Caco-2 (cell line): ENCODE measurements at places on chromosomes 16 and 17.

- DNase-seq: no peak
Observed at GRCh38 chr16:51231702-51232101, 80.6 kb upstream of the SALL1 start.

DNA sequence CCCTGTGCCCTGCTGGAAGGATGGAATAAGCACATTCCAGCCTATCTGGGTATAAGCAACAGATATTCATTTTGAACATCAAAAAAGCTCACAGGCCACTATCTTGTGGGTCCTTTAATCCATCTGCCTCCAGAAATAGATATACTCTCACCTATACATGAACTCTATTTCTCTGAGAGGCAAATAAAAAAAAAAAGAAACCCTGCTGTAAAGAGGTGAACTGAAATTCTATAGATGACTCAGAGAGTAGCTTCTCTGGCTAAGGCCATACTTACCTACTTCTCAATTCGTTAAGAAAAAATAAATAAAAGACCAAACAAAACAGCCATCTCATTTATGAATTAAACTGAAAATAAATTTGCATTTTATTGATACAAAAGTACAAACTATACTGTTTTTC is 86.3 kb downstream of the DYNLRB2 start:
- DNase-seq: no peak

GRCh38 chr17:8949061-8949661 is 16.3 kb downstream of the PIK3R5 start:
- DNase-seq: no peak

- no peak for DNase-seq
Observed at GRCh38 chr16:72989579-72990551, 58.1 kb downstream of the ZFHX3 start.

- no peak for DNase-seq
Observed at GRCh38 chr16:86480444-86480843, 29.9 kb upstream of the FOXF1 start.

DNA sequence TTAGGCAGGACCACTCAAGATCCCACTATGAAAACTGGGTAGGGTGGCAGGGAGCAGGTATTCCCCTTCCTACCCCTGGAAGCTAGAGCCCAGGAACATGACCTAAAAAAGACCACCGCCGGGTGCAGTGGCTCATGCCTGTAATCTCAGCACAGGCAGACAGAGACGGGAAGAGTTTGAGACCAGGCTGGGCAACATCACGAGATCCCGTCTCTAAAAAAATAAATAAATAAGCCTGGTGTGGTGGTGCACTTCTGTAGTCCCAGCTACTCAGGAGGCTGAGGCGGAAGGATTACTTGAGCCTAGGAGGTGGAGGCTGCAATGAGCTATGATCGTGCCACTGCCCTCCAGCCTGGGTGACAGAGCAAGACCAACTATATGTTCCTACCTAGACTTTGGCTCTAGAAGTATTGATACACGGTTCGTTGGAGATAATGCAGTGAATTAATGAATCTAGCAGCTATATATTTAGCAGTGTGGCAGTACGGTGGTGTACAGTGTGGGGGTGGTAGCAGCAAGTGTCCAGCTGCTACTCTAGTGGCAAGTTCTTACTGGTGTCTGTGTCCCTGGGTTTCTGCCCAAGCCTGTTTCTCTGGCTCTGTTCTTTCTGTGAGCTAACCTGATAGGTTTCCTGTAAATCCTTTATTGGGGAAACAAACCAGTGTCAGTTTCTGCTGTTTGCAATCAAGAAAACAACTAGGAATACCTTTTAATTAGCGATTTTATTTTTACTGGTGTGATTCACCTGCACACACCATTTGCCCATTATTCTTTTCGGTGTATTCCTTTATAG is 3.3 kb upstream of the USP31 start:
- no peak for DNase-seq

DNA sequence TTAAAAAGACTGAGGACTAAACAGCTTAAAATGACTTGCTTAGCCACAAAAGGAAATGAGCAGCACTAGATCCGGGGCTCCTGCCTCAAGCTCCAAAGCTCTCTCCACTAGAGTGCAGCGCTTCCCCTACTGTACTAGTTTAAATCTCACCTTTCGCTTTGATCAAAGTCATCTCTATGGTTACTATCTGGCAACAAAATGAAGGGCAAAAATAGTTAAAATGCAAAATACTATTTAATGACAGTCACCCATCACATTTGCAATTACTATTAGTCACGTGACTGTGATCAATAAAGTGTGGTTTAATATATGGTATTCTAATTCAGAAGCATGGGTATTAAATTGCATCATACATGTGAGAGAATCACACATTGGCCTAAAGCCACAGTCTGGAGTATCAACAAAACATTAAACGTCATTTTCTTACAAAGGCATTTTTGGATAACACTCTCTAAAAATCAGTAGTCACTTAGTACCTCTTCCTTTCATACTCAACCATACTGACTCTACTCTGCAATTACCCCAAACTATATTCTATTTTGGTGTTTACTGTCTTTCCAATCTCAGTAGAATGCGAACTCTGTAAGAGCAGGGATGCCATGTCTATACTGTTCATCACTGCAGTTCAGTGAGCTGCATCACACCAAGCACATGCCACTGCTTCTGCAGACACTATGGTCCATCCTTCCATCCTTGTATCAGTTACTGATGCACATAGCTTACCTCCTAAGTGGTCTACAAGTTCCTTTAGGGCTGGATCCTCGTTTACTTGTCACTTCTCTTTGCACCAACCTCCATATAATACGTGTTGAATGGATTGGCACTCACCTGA is 6.2 kb downstream of the PSMD12 start:
- DNase-seq: no peak

- no peak for DNase-seq
Observed at GRCh38 chr17:45905814-45906213, 11.5 kb downstream of the MAPT start.

GRCh38 chr17:21613071-21613429 is 79.3 kb upstream of the KCNJ18 start:
- DNase-seq: no peak

DNA sequence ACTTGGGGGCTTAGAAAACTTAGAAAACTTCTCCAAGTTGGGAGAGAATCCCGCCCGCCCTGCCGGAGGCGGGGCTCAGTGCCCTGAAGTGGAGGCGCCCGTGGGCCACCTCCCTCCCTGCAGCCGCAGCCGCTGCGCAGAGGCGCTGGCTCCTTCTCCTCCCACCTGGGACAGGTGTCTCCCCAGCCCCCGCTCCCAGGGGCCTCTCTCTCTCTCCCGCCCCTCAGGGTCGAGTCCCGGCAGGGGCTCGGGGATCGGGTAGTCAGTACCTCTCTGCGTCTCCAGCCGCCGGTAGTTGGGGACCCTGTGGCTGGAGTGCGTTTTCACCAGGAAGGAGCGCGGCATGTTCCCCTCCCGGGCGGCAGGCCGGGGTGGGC is 257 bp downstream of the SNAI3 start:
- peak; percentile 82 for DNase-seq

- no peak for DNase-seq
Observed at GRCh38 chr17:48429156-48429555, 858 bp downstream of the SKAP1 start.

DNA sequence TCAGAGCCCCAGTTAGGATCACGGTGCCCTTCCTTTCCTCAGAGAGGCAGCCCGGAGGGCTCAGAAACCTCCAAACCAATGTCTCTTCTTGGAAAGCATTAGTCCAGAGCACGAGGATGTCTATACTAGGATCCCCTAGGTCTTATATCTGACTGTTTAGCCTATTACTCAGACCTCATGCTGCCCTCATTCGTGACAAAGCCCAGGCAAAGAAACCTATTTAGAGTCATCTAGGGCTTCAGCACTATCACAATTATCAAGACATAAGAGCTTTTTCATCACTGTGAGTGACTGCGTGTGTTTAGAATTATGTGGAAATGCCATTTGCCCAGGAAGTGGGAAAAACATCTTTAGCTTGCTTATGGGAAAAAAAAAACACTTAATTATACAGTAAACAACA is 159.8 kb upstream of the NOL11 start:
- no peak for DNase-seq

DNA sequence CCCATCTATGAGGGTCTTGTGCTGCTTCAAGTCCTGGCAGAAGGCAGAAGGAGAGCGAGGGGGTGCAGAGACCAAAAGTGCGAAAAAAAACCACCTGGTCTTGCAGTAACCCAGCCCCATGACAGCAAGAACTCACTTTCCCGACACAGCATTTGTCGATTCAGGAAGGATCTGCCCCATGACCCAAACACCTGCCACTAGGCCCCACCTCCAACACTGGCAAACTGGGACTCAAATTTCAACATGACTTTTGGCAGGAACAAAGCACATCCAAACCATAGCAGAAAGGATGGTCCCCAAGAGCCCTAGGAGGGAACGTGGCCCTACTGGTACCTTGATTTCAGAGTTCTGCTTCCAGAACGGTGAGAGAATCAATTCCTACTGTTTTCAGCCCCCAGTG is 34.7 kb upstream of the KLHDC4 start:
- no peak for DNase-seq

- DNase-seq: no peak
Observed at GRCh38 chr17:27530764-27531391, 74.6 kb downstream of the KSR1 start.

DNA sequence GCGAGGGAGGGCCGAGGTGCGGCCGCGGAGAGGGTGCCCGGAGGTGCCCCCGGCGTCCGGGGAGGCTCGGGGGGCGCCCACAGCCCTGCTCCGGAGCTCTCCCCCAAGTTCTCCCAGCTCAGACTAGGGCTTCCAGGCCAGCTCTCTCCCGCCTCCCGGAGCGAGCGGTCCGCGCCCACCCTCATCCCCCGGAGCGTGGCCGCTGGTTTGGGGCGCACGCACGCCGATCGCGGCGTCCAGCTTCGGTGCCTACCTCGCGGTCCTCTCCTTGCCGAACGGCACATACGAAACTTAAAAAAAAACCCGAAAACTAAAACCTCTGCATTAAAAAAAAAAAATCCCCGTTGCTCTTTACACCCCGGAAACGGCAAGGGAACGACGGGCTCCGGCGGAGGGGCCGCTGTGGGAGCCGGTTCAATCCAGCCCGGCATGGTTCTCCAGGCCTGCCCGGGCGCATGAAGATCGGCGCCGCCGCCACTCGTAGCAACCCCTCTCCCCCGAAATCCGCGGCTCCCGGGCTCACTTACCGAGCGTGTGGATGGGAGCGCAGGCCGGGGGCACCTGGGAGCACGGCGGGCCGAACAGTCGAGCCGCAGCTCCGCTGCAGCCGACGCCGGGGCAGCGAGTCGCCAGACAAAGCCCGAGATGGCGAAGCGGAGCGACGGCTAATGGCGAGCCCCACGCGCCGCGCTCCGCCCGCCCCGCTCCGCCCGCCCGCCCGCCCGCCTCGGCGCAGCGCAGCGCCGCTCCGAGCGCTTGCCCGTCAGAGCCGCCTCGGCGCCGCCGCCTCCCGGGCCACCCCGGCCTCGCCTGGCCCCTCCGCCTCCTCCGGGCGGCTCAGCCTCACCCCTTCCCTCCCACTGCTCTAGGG is 973 bp upstream of the UBTF start:
- no peak for DNase-seq

DNA sequence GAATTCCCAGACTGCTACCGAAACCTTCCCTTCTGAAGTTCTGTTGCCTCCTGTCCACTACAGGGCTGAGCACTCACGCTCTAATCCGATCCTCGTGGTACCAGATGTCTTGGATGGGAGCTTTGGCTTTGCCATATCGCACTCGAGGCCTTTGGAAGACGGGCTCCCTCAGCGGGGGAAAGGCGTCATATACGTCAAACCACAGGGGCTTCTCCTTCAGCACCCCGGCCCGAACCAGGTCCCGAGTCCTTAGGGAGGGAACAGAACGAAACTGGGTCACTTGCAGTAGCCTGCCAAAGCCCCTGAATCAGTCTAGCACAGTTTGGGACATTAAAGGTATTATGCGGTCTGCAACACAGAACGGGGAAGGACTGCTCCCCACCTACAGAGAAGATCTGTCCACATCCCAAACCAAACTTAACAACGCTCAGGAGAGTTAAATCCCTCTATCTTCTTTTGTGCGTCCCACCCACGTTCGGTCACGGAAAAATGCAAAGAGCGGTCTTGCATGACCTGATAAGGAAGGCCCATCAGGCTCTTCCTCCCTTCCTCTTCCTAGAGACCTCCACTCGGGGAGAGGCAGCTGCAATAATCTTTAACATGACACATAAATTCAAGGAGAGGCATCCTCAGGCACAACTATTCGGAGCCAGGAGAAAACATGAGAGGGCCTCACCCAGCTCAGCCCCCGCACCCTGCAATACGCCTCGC is 526 bp downstream of the MRPS23 start:
- DNase-seq: no peak

DNA sequence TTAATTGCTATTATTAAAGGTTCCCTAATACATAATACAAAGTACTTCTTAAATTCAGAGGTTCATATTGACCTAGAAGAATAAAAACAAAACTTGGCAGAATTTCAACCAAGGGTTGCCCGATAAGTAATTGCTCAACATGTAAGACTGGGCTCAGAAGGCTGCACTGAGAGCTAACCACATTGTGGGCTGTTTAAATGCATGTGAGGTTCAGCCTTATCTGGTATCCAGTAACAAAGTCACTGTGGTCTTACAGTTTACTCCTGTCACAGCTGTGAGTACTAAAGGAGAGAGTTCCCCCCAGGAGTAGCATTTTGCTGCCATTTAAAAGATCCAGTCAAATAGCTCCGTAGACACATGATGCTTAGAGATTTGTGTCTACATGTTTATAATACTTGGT is 1.6 kb upstream of the DHRS11 start:
- no peak for DNase-seq

DNA sequence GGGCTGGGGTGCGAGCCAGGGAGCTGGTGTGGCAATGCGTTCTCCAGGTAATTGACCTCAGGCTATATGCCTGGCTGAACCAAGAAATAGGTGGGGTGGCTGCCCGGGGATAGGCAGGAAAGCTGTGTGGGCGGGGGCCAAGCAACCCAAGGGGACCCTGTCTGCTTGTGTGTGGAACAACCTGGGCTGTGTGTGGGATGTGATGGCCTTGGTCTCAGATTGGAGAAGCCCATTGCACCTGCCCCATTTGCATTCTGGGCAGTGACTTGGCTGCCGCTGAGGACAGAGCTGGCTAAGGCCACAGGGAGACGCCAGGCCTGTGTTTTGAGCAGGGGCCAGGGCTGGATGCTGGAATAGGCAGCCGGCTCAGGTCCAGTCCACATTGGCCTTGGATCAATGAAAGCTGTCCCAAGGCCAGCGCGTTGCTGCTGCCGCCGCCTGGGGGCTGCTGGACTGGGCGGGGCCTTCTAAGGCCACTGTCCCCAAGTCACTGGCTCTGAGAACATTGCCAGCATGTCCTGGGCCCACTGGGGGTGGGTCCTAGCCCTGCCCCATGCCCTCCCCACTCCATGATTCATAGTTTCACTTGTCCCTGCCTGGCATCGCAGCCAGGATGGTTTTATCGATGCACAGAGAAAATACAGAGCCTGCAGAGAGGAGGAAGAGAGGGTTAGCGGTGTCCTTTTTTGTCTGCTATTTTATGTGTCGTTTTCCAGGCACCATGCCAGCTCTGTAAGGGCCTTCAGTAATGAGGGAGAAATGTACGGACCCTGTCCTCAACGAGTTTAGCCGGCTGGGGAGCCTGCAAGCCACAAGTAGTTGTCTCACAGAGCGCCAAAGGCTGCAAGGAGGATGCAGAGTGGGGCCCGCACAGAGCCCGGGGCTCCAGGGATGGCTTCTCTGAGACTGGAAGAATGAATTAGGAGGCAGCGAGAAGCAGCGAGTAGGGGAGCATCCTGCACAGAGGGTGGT is 43.9 kb downstream of the NKD1 start:
- no peak for DNase-seq

- no peak for DNase-seq
Observed at GRCh38 chr16:87653234-87653633, 50.9 kb downstream of the JPH3 start.

- DNase-seq: no peak
Observed at GRCh38 chr16:80670170-80670865, 129.5 kb downstream of the DYNLRB2 start.

- no peak for DNase-seq
Observed at GRCh38 chr17:31460226-31460721, 68.8 kb downstream of the RAB11FIP4 start.
